ENCODE measurements at places on chromosomes 2 and 18.
A peak's percentile ranks its signal among the peaks of the same experiment; 100 is the strongest.

- DNase-seq = no peak
Observed at GRCh38 chr2:96320728-96321622, 4.1 kb upstream of the ITPRIPL1 start.

GRCh38 chr2:20313659-20314058 lies 37.0 kb downstream of the PUM2 start:
- DNase-seq = no peak

GRCh38 chr18:23550898-23551297 lies 35.4 kb downstream of the NPC1 start:
- DNase-seq = no peak

GRCh38 chr18:74257083-74257482 lies 34.7 kb downstream of the CYB5A start:
- DNase-seq = no peak

DNA sequence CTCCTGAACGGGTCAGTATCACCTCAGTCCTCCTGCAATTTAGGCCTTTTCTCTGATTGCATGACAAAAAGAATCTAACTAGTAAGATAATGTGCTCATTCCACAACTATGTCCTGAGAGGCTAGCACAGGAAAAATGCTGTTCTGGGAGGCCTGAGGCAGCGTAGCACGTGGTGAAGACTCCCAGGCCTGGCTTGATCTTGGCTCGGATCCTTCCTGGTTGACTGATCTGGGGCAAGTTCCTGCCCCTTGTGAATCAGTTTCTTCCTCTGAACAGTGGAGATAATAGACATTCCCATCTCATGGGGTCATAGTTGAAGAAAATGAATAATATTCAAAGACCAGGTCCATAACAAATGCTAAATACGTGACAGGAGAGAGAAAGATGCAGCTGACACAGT lies 12.3 kb downstream of the FBLN7 start:
- DNase-seq = no peak

DNA sequence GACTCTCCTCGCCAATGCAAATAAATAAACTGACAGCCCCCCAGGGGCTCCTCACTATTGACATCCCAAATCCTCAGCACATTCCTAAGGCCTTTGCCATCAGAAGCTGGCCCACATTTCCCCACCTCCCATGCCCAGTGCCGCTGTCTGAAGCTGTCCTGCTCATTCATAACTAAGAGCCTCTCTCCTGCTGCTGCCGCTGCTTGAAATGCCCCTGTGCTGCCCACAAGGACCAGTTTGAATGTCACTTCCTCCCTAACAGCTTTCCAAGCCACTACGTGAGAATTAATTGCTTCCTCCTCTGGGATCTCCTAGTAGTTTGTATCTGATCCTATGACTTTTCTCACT lies 151.6 kb upstream of the CAPN13 start:
- no peak for DNase-seq

DNA sequence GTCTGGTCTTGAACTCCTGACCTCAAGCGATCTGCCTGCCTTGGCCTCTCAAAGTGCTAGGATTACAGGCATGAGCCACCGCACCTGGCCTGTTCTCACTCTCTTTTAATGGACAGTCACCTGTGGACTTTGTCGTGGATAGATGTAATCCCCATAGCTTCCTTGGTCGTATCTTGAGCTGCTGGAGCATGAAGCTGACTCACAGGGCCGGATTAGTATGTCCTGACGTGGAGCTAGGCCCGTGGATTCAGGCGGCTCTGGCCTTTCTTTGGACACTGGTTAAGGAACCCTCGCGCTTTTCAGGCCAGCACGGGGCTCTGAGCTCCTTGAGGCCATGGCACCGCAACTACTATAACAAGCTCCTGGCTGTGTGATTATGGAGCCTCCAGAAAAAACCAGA lies 27.5 kb upstream of the GBX2 start:
- no peak for DNase-seq

GRCh38 chr18:46429649-46430224 lies 227.3 kb downstream of the LOXHD1 start:
- DNase-seq = no peak

GRCh38 chr2:206692971-206693370 lies 25.2 kb downstream of the DYTN start:
- DNase-seq = no peak

DNA sequence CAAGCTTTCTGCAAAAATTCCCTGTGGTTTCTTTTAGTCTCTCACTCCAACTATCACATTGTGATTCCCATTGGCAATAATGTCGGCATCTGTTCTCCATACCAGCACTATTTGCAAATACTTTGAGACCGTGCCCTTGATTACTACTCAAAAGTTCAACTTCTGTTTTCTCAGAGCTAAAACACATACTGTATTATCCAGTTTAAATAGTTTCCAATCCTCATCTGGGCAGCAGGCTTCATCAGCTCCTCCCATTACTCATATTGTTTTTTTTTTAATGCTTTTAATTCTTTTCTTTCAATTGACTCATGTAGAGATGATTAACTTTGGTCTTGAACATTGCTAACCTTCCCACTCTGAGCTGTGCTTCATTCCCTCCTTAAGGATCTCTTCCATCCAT lies 135.8 kb downstream of the METTL8 start:
- no peak for DNase-seq

DNA sequence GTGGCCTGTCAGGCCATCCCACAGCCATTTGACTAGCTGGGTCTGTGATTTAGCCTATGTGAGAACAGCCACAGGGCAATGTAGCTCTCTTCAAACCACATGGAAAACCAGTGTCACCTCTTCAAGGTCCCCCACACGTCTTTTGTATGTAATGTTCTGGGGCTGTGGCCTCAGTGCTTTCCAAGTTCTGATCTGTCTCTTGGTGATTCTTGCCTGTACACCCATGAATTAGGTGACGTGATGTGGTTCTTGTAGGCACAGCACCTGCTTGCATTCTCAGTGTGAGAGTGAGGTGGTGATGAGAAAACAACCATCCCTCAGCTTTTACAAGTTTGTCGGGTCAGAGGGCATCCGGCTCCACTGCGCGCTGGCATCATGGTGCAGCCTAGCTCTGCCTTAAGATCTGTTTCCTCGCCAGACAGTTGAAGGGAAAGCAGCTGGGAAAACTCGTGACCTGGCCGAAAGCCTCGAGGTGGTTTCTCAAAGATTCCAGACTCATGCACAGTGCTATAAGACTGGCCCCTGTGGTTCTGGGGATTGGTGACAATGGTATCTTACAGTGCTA lies 125.8 kb downstream of the TANC1 start:
- DNase-seq = no peak

- DNase-seq = no peak
Observed at GRCh38 chr2:223815186-223815883, 22.0 kb downstream of the AP1S3 start.

DNA sequence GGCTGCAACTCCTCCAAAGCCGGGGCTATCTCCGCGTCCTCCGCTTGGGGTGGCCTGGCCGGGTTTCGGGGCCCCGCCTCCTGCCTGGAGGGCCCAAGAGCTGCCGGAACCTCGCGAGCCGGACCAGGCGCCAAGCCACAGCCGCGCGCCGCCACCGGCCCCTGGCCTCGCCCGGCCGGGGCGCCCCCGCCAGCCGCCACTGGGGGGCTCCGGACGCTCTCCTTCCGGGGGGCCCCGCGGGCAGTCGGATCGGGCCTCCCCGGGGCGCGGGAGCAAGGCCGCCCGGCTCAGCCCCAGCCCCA lies 17.4 kb upstream of the HAAO start:
- DNase-seq = no peak

GRCh38 chr2:193368615-193369014 lies 1173.9 kb upstream of the TMEFF2 start:
- DNase-seq = no peak

DNA sequence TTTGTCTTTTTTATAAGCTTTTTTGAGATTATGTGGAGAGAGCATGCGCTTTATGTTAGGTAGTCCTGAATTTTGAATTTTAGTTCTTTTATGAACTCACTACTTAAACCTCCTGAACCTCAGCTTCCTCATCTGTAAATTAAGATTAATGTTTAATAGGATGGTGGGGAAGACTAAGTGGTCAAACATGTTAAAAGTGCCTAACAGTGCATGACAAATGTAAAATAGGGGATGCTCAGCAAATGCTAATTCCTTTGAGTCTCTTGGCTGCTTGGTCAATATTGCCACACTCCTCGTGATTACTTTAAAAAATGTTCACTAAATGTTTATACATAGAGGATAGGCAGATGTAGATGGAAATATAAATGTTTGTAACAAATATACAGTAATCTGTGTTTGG lies 6.8 kb downstream of the BIRC6 start:
- no peak for DNase-seq

DNA sequence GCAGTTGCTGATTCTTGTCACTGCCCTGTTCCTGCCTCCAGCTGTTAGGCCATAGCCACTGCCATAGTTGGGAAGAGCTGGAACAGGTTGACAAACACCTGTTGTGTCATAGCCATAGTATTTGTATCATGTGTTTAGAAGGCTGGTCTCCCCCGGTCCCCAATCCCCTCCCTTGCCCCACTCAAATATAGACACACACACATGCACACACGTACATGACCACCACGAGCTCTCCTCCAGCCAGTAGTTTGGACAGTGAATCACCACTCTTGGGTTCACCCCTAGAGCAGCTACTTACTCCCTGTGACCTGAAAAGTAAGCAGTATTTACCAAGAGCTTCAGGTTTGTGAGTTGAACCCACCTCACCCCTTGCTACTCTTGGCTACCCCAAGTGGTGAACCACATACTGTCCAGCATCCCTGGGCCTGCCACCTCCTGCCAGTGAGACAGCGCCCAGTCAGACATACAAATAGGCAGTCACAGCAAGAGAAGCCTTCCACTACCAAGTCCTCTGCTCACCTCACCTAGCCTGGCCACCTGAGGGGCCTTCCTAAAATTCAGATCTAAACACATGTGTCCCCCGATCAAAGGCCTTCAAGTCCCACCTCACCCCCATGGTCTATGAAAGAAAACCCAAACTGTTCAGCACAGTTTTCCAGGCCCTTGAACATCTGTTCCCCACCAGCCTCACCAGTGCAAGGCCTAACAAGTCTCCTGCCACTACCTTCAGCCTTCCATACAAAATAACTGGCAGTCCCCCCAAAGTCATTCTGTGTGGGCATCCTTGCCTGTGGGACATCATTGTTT lies 7.1 kb downstream of the PCBP1 start:
- DNase-seq = no peak

DNA sequence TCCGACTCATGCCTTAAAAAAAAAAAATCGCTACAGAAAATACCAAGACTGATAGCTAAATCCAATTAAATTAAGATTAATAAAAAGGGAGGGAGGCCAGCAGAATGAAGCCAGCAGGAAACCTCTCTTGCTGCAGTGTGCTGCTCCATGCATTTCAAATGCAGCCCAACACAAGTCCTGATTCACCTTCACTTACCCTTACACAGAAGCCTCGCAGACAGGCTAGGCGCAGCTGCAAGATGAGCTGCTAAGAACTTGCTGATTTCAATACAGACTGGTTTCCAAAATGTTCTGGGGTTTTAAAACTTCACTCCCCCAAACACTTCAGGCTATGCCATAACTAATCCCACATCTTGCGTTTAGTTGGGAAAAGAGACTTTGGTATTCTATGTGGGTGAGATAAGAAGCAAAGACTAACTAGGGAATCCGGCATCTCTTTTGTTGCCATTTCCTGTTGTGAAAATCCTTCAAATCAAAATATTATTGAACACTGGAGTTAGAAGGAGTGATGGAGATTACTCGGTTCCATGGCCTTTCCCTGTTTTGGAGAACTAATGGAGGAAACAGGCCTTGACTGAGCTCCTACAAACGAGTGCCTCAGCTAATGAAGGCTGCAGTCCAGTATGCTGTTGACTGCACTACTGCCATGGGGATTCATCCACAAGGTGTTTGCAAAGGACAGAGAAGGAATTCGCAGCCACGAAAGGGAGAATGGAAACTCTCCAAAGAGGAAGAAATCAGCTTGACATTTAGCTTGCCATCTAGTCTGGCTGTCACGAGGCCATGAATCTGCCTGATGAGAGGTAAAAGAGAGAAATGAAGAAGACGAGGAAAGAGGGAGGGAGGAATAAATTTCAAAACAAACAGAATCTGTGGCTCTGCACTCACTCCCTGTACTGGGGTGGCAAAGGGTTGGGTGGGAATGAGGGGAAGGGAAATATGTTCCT lies 67.3 kb downstream of the CLHC1 start:
- no peak for DNase-seq

GRCh38 chr2:130915595-130916437 lies 79.1 kb downstream of the ARHGEF4 start:
- DNase-seq = no peak

DNA sequence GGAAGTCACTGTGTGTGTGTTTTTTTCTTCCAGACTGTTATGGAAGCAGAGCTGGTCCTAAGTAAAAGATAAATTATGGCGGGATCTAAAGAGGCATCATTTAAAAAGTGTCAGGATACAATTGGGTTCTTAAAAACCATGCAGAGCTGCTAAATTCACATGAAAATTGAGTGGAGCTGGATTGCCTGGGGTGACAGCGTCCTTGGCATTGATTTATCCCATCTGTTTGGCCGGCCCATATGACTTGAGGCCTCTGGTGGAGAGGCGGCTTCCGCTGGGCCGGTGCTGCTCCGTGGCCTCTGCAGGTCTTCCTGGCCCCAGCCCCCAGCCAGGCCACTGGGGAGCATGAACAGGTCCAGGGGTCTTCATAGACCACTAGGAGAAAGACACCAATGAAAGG lies 165.5 kb downstream of the GLI2 start:
- no peak for DNase-seq

DNA sequence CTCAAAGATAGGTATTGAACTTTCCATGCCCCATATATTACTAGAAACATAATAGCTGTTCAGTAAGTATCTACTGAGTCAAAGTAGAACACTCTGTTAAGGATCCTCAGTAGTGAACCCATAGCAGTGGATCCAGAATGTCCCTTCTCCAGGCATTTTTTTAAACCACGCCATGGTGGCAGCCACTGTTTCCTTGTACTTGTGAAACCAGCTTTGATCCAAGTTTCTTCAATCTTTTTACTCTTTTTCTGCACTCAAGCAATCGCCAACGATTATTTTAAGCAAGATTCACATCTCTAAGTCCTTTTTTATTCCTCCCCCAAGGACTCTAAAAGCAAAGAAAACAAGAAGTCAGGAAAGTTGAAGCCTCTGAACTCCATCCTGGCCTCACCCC lies 291.2 kb upstream of the SLC14A2 start:
- DNase-seq = no peak

- peak; percentile 28 for DNase-seq
Observed at GRCh38 chr2:134178138-134178877, 75.6 kb upstream of the MGAT5 start.

DNA sequence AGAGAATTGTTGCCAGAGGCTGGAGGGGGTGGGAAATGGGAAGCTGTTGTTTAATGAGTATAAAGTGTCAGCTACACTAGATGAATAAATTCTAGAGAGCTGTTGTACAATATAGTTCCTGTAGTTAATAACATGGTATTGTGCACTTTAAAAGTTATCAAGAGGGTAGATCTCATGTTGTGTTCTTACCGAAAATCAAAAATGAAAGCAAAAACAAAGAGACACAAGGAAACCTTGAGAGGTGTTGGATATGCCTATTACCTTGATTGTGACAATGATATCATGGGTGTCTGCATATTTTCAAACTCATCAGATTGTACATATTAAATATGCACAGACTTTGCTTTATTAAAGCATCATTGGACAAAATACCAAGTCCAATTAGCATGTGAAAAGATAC lies 43.2 kb downstream of the SCG2 start:
- DNase-seq = no peak

Measured in CD4-positive, alpha-beta T cell treated with Interleukin-21 for 1 hour (primary cell).